GM04503 (cell line): ENCODE measurements at places on chromosomes 12 and 14.

GRCh38 chr12:100820314-100820713 is 25.7 kb downstream of the ANO4 start:
- no peak for DNase-seq

- DNase-seq, result no peak
Observed at GRCh38 chr12:98808243-98808875, 163.3 kb downstream of the APAF1 start.

DNA sequence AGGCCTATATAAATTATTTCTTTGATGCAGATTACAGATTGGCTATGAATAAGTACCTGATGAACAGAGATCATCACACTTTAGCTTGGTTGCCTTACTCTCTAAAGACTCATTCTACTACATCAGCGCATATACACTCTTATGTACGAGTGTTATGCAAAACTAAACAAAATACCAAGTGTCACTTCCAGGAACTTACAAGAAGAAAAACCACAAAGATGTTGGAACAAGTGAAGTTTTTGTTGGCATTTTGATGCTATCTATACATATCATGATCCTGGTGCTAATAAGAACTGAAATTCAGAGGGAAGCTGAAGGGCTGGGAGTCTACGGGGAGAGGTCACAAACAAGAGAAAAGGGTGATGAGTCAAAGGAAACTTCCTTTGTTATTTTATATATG is 47.9 kb upstream of the CERS5 start:
- DNase-seq, result no peak

DNA sequence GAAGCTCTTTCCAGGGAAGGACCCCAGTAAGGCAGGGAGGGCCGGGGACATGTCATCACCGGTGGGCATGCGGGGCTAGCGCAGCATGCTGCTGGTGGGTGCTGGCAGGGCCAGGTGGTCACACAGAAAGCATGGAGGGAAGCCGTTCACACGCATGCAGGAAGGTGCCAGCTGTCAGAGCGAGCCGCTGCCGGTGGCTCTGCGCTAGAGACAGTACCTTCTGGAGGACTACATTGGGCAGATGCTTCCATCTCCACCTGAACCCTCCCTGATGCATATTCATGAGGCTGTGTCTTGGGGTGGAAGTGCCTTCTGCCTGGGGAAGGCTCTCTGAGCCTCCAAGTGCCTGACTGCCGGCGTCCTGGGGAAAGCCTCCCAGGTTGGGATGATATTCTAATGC is 203.8 kb downstream of the CALM1 start:
- DNase-seq, result no peak

DNA sequence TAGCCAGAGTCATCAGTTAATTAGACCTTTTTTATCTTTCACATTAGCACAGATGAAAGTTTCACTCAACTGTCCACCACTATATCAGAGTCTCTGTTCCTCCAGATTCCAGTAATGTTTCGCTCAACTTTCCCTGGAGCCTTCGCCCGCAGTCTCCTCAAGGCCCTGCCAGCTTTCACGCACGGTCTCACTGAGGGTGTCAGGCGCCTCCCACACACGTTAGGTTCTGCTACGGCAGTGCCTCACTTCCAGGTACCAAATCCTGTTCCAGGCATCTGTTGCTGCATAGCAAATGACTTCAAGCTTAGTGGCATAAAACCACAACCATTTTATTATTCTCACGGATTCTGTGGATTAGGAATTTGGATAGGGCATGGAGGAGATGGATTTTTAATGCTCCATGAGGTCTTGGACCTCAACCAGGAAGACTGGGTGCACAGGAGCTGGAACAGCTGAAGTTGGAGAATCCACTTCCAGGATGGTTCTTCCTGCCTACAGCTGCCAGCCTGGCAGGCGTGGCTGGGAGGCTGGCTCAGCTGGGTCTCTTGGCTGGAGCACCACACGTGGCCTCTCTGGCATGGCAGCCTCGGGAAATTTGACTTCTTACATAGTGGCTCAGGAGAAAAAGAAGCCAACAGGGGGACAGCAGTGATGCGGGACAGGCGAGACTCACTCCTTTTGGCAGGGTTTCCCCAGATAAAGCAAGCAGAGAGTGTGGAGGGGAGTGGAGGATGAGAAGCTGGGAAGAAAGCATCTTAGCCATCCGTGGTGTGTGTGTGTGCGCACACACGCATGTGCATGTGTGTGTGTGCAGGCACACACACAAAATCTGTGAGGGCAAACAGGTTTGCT is 21.3 kb upstream of the BCDIN3D start:
- DNase-seq, result no peak

GRCh38 chr12:114371250-114371649 is 34.7 kb downstream of the TBX5 start:
- DNase-seq, result no peak

DNA sequence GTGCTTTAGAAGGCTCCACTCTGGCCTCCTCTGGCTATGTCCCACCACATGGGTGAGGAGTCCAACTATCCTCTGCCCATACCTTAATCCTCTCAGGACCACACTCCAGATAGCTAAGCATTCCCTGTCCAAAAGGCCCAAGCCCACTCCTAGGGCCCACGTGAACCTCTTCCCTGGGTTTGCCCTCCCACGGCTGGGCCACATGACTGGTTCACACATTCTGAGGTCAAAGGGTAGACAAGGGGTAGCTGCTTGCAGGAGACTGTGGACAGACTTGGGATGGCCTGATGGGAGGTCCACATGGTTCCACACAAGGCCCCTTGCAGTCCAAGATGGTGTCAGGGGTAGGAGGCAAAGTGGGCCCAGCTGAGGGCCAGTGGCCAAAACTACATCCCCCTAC is 6.0 kb upstream of the PCK2 start:
- no peak for DNase-seq
